Tongue (tissue), 3 donors: ENCODE measurements at places on chromosomes 1 and 21. TPM values are rescaled to one million over a fixed set of nuclear protein-coding genes. Genes with fewer than 3 reads are reported as not detected.

DNA sequence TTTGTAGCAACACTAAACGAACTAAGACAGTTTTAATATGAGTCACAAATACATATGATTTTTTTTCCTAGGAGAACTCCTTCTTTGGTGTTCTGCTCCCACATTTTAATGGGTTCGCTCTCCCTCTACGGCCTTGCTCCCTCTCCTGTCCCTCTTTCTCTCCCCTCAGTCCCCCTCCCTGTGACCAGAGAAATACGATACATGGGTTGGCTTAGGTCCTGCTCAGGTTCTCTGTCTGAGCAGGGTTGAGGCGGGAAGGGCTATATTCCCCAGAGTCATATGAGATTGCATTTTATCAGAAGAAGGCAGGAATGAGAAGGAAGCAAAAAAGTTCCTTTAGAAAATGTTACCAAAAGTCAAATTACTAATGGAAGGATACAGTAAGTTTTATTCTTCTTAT is 44.6 kb downstream of the UBE2U start:
- DNase-seq: peak; percentile 19

- peak; percentile 72 for DNase-seq
These were observed at the start of gene ZYG11A for GRCh38 chr1:52842643-52843310. Gene ZYG11A (plus strand): TSS chr1:52842760. CDS start chr1:52842884, 124 bp downstream.

GRCh38 chr1:10338047-10338446 is 60.8 kb upstream of the PGD start:
- peak; percentile 65 for DNase-seq

DNA sequence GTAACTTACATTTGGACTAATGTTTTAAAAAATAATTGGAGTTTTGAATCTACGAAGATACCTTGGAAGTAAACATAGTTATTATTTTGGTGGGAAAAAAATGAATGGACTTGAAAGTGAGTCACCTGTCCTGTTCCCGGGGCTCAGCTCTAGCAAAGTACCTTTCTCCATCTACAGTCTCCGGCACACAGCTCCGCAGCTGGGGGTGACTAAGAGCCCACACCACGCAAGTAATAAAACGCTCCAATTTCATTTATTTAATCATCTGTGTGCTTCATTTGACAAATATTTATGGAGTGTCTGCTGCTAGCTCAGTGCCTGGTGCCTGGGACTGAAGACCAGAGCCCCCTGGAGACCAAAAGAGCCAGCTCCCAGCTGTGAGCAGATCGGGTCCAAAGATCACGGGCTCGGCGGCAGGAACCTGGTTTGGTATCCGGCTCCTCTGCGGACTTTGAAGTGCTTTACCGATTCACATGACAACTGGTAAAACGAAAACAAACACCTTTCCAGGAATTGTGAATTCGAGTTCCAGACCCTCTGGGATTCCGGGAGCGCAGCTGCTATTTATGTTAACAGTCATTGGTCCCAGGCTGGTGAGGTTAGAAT is 1.7 kb upstream of the RIPK4 start:
- DNase-seq: peak; percentile 61

GRCh38 chr1:174837386-174837785 is 162.4 kb upstream of the CACYBP start:
- DNase-seq: no peak

DNA sequence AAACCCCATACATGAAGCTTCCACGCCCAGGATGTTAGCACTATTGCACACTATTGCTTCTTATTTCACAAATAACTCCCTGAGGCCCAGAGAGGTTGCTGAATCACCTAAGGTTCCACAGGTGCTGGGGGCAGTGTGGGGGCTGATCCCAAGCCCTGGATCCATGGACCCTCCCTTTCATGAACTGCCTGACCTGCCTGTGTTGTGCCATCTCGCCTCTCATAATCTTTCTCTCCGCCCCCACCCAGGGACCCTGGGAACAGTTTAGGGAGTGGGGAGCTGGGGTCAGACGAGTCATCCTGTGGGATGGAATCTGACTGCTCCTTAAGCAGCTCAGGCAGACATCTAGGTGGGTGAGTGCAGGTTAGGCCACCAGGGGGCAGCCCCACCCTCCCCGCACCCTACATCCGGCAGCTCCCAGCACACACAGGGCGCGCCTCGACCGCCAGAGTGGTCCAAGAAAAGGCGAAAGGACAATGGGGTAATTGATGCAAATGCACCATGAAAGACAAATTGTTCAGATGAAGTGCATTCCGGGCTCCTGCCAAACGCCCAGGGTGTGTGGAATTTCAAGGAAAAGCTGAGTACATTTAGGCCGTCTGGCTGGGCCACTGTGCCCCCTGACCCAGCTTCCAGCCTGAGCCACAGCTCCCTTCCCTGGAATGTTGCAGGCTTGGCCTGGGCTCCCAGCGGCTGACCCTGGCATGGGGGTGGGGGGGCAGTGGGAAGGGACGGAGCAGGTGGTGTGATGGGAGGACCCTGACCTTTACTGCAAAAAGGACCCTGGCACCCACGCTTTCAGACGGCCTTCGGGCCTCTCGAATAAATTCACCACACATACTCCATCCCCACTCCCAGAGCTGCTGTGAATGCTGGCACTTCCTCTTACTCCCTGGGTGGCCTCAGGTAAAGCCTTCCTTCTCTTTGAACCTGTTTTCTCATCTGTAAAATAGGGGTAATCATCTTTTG is 20.8 kb downstream of the PHLDA3 start:
- peak; percentile 81 for DNase-seq

DNA sequence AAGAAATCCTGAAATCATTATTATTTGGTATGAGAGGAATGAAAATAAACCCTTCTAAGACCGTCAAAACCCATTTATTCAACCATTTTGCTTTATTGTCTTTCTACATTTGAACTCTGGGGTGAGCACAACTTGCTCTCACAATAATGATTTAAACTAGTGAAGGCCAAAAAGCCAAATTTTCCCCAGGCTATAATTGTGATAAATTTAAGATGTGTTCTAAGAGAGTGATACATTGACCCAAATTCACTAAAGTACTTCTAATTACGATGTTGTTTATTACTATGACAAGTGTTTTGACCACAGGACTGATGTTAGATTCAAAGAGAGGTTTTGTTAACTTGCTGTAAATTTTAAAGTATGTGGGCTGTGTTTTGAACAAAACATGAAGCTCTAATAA is 670.9 kb upstream of the NR5A2 start:
- no peak for DNase-seq

- DNase-seq: no peak
These were observed 3.1 kb upstream of the RGS13 start for GRCh38 chr1:192632641-192633532.

DNA sequence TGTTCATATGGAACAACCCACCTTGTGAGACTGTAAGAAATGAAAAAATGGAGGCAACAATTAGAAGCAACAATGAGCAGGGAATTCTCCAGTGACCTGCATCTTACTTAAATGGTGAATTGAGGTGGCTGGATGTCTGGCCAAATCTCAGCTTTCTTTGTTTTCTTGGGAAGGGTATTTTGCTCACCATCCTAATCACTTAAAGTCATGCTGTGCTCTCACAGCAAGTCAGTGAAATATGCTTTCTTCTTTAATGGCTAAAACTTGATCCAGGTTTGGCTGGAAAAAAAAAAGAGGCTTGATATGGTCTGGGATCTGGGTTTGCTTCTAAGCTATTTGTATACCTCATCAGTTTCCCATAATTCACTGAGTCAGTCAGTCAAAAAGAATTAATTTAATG is 124.8 kb downstream of the ESRRG start:
- no peak for DNase-seq

DNA sequence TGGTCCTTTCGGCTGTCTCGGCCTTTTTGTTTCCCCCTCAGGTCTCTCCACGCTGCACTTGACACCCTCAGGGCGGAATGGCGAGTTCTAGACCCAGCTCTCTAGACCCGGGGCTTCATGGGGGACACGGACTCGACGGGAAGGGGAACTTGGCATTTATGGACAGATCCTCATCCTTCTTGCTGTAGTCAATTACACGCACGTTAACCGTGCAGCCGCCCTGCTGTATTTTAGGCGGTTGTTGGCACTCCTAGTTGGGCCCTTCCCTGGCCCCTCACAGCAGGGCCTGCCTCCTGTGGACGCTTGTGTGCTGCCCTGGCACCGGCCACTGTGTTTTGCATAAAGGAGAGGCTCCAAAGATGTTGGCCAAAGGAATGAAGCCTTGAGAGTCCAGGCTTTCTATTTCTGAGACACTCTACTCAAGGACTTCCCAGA is 558 bp upstream of the BTG3 start:
- DNase-seq: peak; percentile 67

GRCh38 chr1:9121496-9122409 is 7.1 kb downstream of the GPR157 start:
- DNase-seq: no peak

GRCh38 chr1:234239515-234239914 is 133.7 kb upstream of the COA6 start:
- no peak for DNase-seq

DNA sequence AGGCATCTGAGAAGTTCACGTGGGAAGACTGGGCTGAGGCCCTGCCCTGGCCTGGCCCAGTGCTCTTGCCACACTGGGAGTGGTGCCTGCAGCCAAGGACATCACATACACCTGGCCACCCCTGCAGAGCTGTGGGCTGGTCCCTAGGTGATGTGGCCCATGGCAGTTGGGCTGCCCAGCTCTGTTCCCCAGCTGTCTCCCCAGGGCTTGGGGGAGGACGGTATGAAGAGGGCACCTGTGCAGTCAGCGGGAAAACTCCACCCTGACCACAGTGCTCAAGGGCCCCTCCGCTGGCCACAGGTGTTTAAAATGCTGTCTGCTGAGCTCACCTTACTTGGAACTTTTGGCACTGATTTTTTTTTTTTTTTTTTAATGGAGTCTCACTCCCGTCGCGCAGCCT is 120.4 kb upstream of the SLC25A33 start:
- DNase-seq: no peak

GRCh38 chr1:166484471-166484870 is 317.7 kb upstream of the FAM78B start:
- no peak for DNase-seq

GRCh38 chr1:204589409-204590038 is 73.3 kb downstream of the MDM4 start:
- no peak for DNase-seq

DNA sequence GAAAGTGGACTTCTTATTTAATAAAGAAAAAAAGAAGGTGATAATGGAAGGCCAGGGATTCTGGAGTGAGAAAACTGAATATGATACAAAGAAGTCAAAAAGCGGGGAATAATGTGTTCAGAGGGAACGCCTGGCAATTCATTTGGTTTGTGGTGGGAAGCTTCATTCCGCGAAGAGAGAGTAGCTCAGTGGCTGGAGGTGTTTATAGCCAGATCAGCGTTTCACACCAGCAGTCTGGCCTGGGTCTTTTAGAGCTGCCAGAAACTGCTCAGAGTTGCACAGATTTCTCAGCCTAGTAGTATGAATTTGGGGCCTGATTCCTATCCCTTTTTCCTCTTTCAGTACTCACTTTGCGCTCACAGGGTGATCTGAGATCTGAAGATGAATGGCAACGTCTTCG is 67.8 kb upstream of the IPO9 start:
- DNase-seq: no peak

DNA sequence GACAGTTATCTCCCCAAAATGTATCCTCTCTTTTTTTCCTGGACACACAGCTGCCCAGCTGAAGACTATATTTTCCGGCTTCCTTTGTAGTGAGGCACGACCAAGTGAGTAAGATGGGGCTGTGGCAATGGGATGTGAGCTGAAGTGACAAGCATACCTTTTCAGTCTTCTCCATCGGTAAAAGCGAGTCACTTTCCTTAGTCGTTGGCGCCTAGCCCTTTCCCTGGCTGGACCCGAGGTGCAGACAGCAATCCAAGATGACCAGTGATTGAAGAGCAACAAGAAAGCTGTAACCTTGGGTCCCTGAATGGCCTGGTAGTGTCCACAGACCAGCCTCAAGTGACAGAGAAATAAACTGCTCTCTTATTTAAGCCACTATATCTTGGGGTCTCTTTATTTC is 155.2 kb downstream of the NR5A2 start:
- no peak for DNase-seq

- DNase-seq: peak; percentile 73
These were observed 3.0 kb downstream of the FMO1 start for GRCh38 chr1:171251042-171251951.

GRCh38 chr1:221274373-221274772 is 395.1 kb downstream of the HLX start:
- DNase-seq: peak; percentile 56

DNA sequence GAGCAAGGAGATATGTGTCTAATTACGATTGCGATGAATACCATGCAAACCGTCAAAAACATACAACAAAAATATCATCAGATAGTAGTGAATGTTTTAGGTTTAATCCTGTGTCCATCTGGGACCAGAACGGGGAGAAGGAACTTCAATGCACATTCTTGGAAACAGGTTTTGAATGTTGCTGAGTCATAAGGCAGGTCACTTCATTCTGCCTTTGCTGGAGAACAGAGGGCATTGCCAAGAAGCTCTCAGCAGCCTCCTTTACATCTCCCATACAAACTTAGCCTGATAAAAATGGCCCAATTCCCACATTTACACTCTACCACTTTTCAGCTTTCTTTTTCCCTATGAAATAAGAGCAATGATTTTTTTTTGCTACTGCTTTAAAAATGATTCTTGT is 78.0 kb upstream of the KCNJ6 start:
- DNase-seq: no peak

GRCh38 chr1:20449735-20450311 is 36.2 kb downstream of the CAMK2N1 start:
- no peak for DNase-seq

SLAMF8 gene
- 0.92 TPM for total RNA-seq

CLK2 gene
- total RNA-seq: 26.1 TPM

CFHR5 gene
- total RNA-seq: not detected

CLSTN1 gene
- 110 TPM for total RNA-seq

CHI3L1 gene
- total RNA-seq: 1.3 TPM

FBXO2 gene
- 1.5 TPM for total RNA-seq

RNU1-1 gene
- total RNA-seq: under 0.01 TPM

AMPD1 gene
- 31.1 TPM for total RNA-seq
